Foreskin keratinocyte (primary cell): ENCODE measurements at places on chromosomes 6 and 20. TPM values are rescaled to one million over a fixed set of nuclear protein-coding genes. Genes with fewer than 3 reads are reported as not detected.

Gene HRH3
- not detected in 2 replicates for total RNA-seq

Gene METTL24
- total RNA-seq: not detected in 2 replicates

Gene TRAM2
- total RNA-seq: 23.3 and 34.9 TPM in 2 replicates

Gene CRYBG1
- 109 and 116 TPM in 2 replicates for total RNA-seq

GRCh38 chr20:38420388-38421085, 14.6 kb downstream of the SNHG17 start:
- DNase-seq: no peak

DNA sequence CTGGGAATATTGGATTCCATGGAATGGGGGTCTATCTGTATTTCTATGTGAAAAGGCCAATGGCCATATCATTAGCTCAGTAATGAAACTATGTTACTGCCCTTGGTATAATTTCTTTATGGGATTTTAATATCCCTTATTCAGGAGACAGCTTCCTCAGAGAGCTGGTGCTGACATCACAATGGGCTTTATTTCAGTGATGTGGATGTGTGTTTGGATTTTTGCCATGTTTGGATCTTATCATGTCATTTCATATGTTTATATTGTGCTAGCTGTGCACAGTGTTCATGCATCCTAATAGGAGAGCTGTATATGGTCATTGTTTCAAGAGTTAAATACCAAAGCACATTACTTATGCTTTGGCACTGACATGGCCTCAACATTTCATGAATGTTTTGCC, 806.1 kb upstream of the MAP3K7 start:
- DNase-seq: no peak

DNA sequence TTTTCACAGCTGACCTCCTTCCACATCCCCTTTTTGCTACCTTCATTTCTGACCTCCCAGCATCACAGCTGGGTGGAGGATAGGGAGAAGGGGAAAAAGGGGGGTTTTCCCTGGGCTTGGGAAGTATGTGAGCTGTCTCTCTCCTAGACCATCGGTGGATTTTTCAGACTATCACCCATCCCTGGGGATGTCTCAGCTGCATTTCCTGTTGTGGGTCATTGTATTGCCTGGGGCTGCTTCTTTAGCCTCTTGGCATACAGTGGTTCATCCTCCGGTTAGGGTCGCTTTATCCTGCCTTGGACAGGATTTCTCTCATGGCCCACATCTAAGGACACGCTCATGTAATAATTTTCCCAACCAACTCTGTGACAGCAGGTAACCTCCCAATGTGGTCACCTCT, 142.5 kb upstream of the ARG1 start:
- no peak for DNase-seq

- DNase-seq: no peak
These were observed 128.0 kb downstream of the DLL1 start for GRCh38 chr6:170162775-170163404.

- no peak for DNase-seq
These were observed 126.4 kb upstream of the AHI1 start for GRCh38 chr6:135623979-135624378.

DNA sequence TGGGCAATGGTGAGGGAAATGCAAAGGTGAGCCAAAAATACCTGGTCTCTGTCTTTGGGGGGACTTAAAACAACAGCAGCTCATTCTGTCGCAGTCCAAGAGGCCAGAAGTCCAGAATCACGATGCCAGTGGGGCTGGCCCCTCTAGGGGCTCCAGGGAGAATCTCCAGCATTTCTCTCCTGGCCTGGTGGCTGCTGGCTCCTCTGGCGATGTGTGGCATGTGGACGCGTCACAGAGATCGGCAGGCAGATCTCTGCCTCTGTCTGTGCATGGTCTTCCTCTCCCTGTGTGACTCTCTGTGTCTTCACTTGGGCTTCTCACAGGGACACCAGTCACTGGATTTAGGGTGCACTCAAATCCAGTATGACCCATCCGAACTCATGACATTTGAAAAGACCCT, 14.0 kb upstream of the PMEPA1 start:
- DNase-seq: no peak

DNA sequence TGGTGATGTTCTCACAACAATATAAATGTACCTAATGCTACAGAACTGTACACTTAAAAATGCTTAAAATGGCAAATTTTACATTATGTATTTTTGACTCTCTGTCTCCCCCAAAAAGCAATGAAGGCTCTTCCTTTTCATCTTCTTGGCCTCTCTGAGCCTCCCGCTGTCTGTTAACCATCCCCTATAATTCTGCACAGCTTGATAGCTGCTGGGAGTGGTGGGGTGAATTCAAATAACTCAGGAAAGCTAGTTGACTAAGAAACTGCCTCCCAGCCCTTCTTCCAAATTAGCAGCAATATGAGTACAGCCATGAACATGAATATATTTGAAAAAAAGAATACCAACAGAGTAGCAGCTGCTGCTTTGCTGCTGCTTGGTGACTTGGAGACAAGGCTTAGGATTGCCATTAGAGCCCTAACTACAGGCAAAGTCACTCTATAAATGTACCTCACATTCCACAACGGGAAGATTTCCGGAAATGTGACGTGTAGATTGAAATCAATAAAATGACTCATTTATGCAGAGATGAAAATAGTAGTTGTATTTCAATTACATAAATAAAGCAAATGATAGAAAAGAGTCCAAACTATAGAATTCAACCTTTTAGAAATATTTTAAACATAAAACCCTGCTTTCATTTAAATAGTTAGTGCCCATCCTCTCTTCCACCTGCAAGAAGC, 200.1 kb upstream of the HEY2 start:
- DNase-seq: no peak

DNA sequence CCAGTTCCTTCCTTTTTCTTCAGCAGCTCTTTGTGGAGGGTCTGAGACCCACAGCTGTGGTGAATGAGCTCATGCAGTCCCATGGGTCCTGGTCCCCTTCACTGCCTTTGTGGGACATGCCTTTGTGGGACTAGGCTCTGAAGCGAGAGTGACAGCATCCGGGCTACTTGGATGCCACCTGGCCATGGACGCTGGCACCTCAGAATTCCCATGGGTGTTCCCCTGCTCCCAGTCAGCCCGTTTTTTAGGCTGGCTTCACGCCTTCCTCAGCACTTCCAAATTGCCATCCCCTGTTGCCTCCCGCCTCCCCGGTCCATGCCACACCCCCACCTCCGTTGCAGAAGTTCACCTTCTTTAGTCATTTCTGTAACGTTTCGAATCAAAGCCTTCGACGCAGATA, 45.1 kb downstream of the RAMACL start:
- no peak for DNase-seq

DNA sequence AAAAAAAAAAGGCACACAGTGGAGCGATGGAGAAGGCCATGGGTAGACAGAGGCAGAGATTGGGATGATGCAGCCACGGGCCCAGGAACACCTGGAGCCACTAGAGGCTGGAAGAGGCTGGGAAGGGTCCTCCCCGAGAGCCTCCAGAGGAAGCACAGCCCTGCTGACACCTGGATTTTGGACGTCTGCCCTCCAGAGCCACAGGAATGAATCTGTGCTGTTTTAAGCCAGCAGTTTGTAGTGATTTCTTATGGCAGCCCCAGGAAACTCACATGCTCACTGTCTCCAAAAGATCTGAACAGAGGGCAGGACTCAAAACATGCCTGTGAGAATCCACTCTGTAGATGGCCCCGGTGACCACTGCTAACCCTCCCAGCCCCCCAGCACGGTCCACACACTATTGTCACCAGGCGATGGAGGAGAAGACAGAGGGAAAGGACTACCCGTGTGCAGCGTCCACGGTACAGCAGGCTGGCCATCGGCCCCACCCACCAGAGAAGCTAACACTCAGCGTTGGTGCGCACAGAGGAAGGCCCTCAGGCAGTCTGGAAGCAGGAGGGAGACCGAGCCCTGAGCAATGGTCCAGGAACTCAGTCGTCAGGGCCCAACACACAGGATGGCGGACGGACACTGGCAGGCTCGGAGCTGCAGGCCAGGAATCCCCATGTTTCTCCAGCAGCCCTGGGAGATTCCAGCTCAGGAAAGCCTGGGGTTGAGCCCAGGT, 99.7 kb downstream of the BMP7 start:
- no peak for DNase-seq
